ENCODE measurements at places on chromosomes 13 and 19.

DNA sequence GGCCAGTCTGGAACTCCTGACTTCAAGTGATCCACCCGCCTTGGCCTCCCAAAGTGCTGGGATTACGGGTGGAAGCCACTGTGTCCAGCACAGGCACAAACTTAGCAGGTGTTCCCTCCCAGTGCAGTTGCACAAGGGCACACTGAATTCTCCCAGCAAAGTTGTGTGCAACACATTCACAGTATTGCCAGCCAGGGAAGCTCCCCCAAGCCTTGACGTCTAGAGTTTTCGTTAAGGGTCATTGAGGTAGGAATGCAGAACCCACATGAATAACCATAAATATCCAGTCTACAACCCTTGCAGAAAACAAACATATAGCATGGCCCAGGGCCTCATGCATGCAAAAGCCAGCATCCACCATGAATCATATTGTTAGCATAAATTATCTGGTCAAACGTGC, 3.3 kb upstream of the AURKC start:
- DNase-seq, result no peak

DNA sequence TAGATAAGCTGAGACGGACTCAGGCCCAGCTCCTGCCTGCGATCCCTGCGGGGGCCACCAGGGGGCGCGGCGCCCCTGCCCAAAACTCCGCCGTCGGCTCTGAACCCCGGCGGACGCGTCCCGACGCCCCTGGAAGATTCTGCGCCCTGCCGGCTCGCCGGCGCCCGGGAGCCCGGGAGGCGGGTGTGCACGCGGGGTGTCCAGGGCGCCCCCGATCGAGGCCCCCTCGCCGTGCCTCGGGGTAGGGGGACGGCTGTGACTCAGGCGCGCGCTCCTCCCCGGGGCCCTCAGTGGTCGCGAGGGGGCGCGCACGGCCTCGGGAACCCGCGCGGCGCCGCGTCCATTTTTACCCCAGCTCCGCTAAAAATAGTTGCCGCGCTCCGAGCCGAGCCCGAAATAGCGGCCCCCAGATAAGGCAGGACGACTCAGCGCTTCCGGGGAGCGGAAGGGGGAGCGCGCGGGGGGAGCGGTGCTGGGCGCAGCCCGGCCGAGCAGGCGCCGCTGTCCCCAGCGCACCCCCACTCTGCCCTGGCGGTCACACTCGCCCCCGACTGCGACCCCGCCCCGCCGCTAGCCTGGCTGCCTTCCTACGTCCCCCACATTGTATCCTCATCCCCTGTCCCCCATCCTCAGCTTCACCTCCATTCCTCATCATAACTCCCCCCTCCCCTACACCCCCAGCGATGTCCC, 16.0 kb upstream of the ERCC1 start:
- DNase-seq, result peak; percentile 93

GRCh38 chr19:48378194-48378570, 13.2 kb downstream of the KDELR1 start:
- no peak for DNase-seq

- no peak for DNase-seq
Measured at GRCh38 chr13:78401873-78402707, 201.3 kb downstream of the POU4F1 start.

GRCh38 chr13:50589651-50590054, 253.8 kb downstream of the DLEU7 start:
- no peak for DNase-seq

- no peak for DNase-seq
Measured at GRCh38 chr13:114194853-114195252, 15.8 kb downstream of the CFAP97D2 start.

- no peak for DNase-seq
Measured at GRCh38 chr19:5943623-5944022, 29.6 kb downstream of the CAPS start.

- DNase-seq, result no peak
Measured at GRCh38 chr13:82356667-82357410, 1525.4 kb downstream of the SLITRK1 start.

GRCh38 chr13:42906257-42906656, 85.8 kb downstream of the EPSTI1 start:
- no peak for DNase-seq

GRCh38 chr19:28956421-28956820, 256.5 kb downstream of the UQCRFS1 start:
- DNase-seq, result no peak

- DNase-seq, result no peak
Measured at GRCh38 chr13:42997381-42997780, 5.3 kb upstream of the EPSTI1 start.

GRCh38 chr19:30719189-30719998, 347.2 kb downstream of the ZNF536 start:
- no peak for DNase-seq

GRCh38 chr19:55088543-55089341, 13.1 kb downstream of the EPS8L1 start:
- DNase-seq, result no peak

DNA sequence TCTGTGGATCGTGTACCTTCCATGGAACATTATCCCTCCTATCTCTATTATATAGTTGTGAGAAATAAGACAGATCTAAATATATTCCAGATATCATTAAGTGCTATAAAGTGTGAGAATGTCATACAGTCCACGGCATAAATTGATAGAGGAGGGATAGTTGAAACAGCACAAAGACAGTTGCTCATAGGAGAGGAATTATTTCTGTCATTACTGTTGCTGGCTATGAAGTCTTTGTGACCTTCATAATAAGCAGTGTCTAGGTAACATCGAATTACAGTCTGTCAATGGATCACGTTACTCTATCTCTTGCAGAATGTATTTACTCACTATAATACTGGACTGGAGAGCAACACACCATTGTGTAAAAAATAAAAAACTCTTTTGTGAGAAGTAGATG, 671.5 kb upstream of the PCDH20 start:
- DNase-seq, result no peak

DNA sequence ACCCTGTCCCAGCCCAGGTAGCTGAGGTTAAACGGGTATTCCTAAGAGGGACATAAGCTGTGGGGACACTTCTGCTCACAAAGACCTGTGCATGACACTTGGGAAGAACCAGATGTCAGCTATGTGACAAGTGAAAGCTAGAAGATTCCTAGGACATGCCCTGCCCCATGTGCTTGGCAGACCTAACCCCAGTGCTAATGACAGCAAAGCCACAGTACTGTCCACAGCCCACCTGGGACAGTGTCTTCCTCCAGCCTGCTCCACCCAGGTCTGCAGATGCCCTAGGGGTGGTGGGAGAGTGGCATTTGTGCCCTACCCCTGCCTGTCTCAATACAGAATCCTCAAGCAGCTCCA, 18.4 kb upstream of the EPHX3 start:
- no peak for DNase-seq

Data from C1 segment of cervical spinal cord (tissue), 14 donors.